ENCODE measurements at places on chromosomes 5 and 9. TPM values are rescaled to one million over a fixed set of nuclear protein-coding genes. Genes with fewer than 3 reads are reported as not detected.

Gene CCDC152
- 0.13 TPM for total RNA-seq

Gene NMUR2
- total RNA-seq: not detected

Gene ALDOB
- 0.13 TPM for total RNA-seq

Gene IL3
- not detected for total RNA-seq

Gene NEURL1B
- 3.5 TPM for total RNA-seq

Gene GPX3
- total RNA-seq: 8.6 TPM

Gene FLT4
- 236 TPM for total RNA-seq

Gene PCDHB7
- 0.26 TPM for total RNA-seq

Gene PCDHB9
- 0.13 TPM for total RNA-seq

Gene ZNF608
- 6.6 TPM for total RNA-seq

Gene CRHBP
- total RNA-seq: not detected
